NCI-H1417 (cell line): ENCODE measurements at places on chromosomes 13 and 19.
A peak's percentile ranks its signal among the peaks of the same experiment; 100 is the strongest.

DNA sequence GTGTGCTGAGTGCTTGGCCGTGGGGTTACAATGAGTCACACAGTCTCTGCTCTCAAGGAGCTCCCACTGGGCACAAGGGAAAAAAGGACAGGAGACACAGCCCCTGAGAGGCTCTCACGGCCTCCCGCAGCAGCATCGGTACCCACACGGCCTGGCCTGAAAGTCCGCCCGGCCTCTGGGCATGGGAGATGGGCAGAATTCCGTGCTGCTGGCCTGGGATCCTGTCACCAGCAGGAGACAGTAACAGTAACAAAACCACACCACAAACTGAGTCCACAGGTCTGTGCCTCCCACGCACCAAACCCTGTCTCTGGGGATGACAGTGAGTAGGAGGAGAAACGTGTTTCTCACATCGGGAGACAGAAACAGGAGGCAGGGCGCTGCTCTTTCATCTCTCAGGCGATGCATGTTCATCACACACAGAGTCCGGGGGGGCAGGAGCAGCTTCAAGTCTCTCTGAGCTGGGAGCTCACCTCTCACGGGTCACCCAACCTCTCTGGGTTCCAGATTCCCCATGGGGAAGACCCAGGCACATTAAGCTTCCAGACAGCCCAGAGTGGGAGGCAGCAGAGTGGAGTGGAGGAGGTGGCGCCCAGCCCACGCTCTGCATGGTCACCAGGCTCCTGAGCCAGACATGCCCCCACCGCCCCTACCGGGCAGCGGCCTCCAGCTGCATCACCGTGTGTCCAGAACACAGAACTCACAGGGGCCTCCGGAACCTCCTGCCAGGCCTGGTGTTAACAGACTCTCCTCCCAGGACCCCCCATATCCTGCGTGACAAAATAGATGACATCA is 124.7 kb upstream of the VSTM2B start:
- DNase-seq = no peak

DNA sequence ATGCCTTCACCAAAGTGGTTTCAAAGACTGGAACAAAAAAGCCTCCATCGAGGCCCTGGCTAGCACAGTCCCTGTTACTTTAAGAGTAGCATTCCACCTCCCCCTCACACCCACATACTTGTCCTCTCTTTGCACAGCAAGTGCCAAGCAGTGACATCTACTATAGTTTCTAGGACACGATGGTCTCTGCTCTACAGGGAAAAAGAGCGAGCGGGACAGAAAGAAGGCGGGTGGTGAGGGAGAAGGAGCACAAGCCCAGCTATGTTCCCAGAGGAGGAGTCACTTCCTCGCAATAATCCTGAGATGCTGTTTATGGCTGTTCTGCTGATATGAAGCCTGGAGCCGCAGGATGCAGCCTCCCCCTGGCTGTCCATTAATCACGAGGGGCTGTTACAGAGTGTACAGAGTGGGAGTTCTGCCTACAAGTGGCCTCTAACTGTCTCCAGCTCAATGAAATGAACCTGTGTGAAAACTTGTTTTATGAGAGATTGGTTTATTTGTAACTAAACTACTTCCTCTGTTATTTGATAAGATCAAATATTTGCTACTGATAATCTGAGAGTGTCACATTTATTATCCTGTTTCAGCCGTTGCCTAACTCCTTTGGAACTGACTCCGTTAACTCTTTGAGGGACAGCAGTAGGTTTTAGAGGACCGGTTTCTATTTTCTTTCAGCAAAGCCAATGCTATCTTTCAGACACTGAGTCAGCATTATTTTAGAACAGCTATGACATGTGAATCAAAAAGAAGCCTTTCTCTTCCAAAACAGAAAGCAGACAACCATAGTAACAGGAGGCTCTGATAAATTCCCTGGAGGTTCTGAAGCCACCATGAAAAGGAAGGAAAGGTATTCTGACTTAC is 208.0 kb downstream of the SPRY2 start:
- DNase-seq = peak; percentile 29

GRCh38 chr19:14718522-14719116 is 28.8 kb downstream of the ZNF333 start:
- no peak for DNase-seq

DNA sequence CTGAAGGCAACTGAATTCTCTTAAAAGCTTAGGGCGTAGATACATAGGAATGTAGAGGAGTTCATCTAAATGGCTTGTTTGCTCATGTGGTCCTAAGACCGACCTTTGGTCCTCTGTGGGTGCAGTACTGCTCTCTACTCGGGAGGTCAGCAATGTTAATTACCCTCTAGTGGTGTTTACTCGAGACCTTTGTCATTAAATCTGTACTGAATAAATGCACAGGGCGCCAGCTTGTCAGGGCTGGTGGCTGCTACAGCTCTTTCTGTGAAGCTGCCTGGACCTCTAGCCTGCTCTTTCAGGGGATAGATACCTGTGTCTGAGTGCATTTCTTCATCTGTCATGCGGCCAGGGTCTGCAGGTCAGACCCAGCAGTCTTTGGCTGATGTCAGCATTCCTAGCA is 29.2 kb upstream of the MPHOSPH8 start:
- no peak for DNase-seq

- no peak for DNase-seq
Measured at GRCh38 chr13:44814836-44815235, 174.4 kb downstream of the NUFIP1 start.

- no peak for DNase-seq
Measured at GRCh38 chr13:90648497-90648896, 699.0 kb upstream of the MIR17HG start.

- DNase-seq = no peak
Measured at GRCh38 chr19:35318679-35319448, 10.1 kb upstream of the CD22 start.

GRCh38 chr19:51708811-51709210 is 15.0 kb downstream of the HAS1 start:
- no peak for DNase-seq

GRCh38 chr19:34381399-34382251 is 16.6 kb downstream of the GPI start:
- DNase-seq = no peak

GRCh38 chr19:2053601-2054389 is 2.8 kb upstream of the MKNK2 start:
- DNase-seq = no peak

GRCh38 chr19:2221250-2221831 is 14.8 kb downstream of the PLEKHJ1 start:
- no peak for DNase-seq

GRCh38 chr13:49241296-49241695 is 6.4 kb upstream of the CDADC1 start:
- no peak for DNase-seq

DNA sequence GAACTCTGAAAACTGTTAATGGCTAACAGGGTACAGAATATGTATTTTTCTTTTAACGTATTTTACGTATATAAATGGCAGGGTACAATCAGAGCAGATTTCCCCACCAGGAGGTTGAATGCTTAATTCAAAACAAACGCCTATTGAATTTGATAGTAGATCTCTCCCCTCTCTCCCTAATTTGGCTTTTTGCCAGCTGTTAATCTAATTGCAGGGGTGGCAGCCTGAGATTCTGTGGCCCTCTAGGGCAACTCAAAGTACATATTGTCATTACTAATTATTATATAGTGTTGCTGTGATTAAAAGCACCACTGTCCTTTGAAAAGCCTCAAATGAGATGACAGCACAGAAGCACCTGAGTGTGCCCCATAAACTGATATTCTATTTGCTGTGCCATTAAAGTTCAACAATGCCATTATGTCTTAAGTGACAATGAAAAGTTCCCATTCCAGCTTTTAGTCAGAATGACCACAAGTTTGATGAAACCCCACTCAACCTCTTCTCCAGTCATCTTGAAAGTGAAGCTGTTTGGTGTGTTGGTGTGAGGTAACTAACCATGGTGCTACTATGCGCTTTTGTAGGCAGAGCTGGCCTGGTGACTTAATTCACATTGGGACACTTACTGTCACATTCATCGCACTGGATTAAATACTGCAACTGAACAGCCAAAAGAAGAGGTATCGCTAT is 351.4 kb downstream of the KCNRG start:
- DNase-seq = peak; percentile 99

DNA sequence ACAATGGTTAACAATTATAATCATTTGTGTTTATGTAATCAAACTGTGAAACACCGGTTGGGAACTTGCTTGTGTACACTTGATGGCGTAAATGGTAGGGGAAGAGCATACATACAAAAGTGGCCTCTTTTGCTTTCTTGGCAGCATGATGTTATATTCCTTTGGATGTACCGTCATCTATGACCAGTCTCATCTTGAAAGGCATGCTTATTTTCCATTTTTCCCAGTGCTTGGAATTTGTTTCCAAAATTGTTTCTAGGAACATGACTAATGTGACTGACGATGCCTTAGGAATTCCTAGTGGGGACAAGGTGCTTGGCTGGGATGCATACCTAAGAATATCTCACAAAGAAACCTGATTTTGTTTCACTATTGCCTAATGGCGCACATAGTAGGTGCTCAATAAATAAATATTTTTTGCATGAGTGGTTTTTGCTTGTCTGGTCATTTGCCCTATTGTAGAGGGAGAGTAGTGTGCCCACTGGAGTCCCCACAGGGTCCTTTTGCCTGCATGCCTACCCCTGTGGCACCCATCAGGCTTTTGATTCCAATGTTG is 45.5 kb downstream of the SAE1 start:
- DNase-seq = no peak

DNA sequence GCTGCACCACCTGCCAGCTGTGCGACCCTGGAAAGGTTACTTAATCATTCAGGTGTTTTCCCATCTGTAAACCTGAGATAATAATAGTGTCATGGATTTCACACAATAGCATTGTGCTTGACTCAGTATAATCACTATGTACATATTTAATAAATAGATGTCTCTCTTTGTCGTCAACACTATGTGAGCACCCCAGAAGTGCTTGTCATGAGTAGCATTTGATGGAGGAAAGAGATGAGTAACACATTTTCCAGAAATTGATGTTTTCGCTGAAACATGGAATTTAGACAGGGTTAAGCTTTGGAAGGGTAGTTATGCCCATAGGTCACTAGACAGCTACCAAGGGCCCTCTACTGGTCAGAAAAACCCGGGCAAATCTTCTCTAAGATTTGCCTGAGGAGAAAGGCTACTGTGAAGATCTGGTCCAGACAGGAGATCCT is 9.5 kb upstream of the MBNL2 start:
- DNase-seq = peak; percentile 94
